Activated CD4-positive, alpha-beta T cell treated with anti-CD3 and anti-CD28 coated beads for 4 hours (primary cell): ENCODE measurements at places on chromosomes 3 and 15.

GRCh38 chr3:190595807-190596206, 81.9 kb downstream of the IL1RAP start:
- DNase-seq = no peak

DNA sequence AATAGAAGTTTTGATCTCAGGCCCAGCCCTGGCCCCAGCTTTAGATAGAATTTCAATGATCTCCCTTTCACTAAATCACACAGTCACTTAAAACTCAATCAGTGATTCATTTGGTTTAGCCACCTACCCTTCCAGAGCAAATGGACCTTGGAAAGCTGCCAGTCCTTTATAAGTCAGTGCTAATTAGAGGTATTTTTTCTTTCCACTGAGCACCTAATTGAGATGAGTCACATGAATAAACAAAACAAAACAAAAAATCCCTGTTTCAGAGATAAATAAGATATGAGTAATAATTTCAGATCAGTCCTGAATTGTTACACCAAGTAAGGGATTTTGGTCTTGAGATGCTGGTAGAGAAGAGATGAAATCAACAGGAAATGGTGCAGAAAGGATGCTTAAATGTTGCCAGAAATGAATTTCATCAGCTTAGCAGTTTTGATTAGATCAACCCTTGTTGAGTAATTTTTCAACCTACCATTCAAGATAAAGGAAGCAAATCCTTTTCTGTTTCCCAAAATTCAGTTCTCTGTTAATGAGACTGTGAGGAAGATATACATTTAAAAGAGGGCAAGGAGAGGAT, 352.0 kb upstream of the COL8A1 start:
- DNase-seq = no peak

GRCh38 chr3:60366486-60366885, 884.8 kb downstream of the FHIT start:
- no peak for DNase-seq

DNA sequence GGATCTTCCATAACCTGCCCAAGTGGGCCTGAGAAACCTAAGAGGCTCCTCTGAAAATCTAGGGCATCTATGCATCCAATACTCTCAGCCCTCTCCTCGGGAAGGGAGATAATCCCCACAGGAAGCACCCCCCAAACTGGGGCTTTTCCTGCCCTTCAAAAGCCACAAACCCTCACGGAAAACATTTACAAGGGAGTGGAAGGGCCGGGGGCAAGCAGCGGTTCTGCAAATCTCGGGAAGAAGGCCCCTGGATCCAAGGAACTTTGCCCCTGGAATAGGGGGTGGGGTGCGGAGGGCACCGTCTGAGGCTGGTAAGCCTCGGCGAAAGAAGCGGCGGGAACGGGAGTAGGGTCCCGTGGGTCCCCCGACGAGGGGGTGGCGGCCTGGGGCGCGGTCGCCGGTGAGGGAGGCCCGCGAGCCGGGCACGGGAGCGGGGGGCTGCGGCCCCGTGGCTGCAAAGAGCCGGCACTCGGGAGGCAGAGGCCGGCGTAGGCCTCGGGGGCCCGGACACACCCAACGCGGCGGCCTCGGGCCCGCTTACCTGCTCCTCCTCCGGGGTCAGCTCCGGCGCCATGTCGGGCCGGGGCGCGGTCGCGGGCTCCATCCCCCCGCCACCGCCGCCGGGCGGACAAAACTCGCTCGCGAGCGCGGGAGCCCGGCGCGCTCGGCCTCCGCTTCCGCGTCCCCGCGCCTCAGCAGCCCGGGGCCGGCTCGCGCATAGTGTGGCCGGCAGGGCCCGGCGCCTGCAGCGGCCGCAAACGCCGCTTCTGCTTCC, 755 bp downstream of the PTPN9 start:
- DNase-seq = peak; percentile 1

DNA sequence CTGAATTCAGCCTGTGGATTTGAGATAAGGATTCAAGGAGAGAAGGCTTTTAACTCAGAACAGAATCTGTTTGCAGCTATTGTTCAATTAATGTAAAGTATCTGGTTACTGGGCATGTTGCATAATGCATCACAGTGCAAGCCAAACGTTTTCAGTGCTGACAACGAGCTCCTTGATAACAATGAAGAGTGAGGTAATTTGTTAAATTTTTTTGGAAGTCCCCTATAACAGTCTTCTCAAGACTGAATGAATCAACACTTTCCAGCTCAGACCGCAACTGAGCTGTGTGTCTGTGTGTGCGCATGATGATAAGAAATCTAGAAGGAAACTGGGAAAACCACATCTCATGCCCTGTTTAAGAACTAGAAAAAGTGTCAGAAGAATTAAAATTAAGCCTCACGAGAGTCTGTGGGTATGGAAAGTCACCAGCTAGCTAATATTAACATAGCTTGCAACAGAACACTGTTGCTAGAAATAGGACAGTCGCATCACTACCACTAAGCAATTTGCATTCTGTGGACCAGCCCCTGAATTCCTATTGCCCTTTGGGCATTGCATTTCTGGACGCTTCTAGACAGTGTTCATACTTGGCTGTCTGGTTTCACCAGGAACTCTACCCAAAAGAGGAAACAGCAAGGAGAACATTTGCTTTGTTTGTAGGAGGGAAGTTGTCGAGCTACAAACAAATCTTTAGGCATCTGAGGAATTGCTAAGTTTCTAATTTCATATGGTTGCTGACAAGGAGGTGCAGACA, 43.7 kb upstream of the ATP2C1 start:
- DNase-seq = peak; percentile 35

GRCh38 chr3:112633191-112633590, 7.8 kb downstream of the CCDC80 start:
- DNase-seq = no peak

DNA sequence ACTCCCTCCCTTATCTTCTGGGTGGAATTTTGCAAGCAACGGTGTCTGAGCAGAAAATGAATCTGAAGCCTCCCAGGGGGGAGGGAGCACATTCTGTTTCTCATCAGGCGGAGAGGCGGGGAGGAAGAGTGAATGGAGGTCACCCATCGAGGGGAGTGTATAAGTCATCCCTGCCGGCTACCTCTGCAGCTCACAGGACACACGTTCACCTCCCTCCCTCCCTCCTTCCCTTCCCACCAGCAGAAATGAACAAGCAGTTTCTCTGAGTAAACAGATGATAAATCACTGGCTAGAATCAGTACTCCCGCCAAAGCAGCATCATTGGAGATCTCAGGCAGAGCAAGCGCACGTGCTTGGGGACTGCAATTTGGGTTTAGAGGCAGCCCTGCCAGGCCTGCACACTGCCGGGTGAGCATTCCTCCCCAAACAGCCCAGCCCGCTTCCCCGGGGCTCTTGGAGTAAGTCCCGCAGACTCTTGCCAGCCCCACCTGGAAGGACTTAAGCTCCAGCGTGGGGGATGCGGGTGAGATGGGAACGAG, 38.3 kb downstream of the CPN2 start:
- no peak for DNase-seq

DNA sequence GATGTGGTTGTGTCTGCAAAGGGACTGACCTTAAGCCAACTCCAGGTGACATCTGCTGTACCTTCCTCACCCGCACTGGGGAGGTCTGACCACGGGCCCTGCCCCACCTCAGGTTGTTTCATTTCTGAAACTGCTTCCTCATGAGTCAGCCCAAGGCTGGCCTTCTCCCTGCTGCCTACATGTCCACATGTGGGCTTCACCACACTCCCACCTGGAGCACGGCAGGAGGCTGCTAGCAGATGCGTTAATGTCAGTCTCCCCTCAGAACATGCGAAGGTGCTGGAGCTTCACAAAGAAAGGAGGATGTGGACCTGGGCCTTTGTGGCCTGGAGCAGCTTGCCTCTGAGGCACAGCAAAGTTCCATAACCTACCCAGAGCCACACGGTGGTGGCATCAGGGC, 69.4 kb upstream of the PLXNA1 start:
- DNase-seq = no peak

- DNase-seq = no peak
Observed at GRCh38 chr15:100928632-100929280, 9.6 kb downstream of the LRRK1 start.

GRCh38 chr15:83709811-83710210, 55.9 kb downstream of the ADAMTSL3 start:
- no peak for DNase-seq

- no peak for DNase-seq
Observed at GRCh38 chr3:71447197-71447596, 136.3 kb downstream of the FOXP1 start.

DNA sequence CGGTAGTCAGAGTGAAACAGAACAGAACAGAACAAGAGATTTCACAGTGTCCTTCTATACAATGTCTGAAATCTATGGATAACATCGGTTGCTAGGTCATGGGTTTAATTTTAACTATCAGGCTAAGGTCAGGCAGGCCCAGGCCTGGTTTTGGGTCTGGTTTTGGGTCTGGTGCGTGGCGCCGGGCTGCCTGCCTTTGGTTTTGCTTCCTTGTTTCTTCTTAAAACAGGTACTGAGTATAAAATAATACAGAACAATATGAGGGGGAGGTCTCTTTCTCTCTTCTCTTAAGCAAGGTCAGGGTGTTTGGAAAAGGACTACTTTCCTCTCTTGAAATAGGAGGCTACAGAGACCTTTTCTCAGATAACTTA, 1.4 kb downstream of the AEN start:
- no peak for DNase-seq

- DNase-seq = no peak
Observed at GRCh38 chr3:146974001-146974400, 368.9 kb upstream of the PLSCR5 start.

GRCh38 chr15:34837246-34838016, 42.1 kb upstream of the ACTC1 start:
- no peak for DNase-seq

- DNase-seq = no peak
Observed at GRCh38 chr15:81012588-81012987, 11.9 kb downstream of the TLNRD1 start.

DNA sequence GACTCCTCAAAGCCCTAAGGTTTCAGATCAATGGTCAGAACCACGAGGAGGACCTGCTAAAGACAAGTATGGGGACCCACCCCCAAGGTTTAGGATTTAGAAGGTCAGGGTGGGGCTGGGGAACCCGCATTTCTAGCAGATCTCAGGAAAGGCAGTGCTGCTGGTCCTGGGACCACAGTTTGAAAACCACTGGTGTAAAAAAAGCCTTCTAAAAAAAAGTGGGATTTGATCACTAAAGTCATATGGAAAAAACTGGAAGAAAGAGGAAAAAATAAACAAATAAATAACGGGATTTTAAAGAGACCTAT, 832 bp downstream of the SLC41A3 start:
- no peak for DNase-seq

- no peak for DNase-seq
Observed at GRCh38 chr3:77256584-77257503, 216.9 kb downstream of the ROBO2 start.

- DNase-seq = no peak
Observed at GRCh38 chr15:49847423-49848281, 226.8 kb downstream of the DTWD1 start.

DNA sequence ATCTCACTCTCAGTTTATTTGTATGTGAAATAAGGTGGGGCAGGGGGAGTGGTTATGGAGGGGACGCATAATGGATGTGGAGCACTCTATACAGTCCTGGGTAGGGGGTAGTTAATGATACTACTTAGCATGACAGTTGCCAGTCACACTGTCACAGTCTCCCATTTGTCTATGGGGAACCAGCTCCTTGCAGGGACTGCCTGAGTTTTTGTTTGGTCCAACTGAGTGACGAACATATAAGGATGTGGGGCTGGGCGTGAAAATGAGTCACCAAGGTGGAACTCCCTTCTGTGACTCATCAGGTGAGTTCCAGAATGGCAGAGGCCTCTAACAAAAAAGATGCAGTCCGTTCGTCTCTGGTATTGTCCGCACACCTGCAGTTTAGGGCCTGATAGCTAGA, 235.3 kb upstream of the ST8SIA2 start:
- DNase-seq = peak; percentile 25

DNA sequence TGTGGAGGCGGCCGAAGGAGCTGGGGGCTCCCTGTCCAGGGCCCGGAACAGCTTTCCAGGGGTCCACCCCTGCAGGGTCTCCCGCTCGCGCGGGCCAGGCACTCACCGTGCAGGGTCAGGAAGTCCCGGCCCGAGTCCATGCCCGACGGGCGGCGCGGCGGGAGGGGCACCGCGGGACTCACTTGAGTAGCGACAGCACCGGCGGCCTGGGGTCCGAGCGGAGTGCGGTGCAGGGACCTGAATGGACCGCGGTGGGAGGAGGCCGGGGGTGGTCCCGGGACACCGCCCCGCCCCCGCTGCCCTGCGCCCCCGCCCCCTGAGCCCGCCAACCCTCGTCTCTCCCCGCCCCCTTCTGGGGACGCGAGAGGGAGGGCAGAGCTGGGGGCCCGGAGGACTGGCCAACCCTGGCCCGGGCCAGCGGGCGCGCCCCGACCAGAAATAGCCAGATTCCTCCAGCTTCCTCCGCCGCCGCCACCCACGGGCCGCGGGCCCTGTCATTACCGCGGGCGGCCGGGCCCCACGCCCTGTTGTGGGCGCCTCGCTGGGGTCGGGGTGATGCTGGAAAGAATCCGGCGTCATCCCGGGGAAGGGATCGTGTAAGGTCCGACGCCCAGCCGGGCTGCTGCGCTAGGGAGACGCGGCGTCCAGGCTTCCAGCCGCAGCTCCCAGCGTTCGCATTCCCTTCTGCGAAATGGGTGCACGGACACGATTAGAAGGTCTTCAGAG, at the start of gene PLCD1:
PLCD1 (minus strand) TSS at position 243 of the 726 bp plus-strand sequence; CDS start at position 140, 103 bp downstream.
- DNase-seq = peak; percentile 42

DNA sequence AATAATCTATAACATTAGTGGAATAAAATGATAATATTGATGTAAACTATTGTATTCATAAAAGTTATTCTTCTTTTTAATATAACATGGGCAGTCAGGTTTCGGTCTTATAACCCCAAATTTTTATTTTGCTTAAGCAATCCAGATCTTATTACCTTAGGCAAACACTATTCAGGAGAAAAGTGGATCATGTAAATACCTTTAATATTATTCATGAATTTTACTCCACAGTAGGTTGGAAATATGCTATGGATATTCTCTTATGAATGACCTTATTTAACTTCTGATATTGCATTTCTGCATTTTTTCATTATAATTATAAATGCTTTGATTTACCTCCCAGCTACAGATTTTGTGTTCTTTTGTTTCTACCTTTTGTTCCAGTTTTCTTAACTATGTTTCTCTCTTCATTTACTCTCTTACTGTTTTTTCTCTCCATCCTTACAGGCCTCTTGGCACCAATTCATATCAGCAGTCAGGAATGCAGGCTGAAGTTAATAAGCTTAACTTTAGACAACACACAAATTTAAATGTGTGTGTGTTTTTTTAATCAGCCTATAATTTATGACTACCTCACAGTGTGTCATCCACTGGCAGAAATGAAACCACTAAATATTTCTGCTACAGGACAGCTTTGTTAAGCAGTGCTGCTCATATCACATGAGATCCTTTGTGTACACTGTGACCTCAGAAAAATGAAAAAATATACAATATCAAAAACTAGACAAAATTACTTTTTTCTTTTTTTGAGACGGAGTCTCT, 111.0 kb downstream of the NSUN3 start:
- DNase-seq = no peak

DNA sequence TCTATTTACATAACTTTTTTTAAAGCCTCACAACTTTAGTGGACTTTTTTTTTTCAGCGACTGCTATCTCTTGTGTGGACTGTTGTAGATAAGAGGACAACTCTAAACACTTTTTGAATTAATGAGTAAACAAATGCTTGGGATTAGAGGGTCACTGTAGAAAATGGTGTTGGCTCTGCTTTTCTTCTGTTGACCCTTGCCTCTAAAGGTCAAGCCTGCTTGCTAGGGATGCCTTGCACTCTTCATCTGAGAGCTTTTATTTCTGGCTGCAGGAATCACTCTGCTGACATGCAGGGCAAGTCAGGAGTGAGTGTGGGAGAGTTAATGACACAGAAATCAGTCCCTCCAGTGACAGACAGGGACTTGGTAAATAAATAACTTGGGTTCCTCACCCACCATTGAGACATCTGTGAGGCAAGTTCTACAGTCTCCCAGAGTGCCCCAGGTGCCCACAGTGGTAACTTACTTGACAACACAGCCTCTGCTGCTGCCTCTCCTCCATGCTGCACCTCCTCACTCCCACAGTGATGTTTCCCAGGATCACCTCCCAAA, 390.1 kb downstream of the IL20RB start:
- no peak for DNase-seq
